Endodermal cell (in vitro differentiated cells): ENCODE measurements at places on chromosomes 4 and X. TPM values are rescaled to one million over a fixed set of nuclear protein-coding genes. Genes with fewer than 3 reads are reported as not detected.

- no peak overlapping the region for H3K4me3 ChIP-seq
- no peaks in the 10 kb centered on the region for H3K36me3 ChIP-seq
- no peaks in the 10 kb centered on the region for H3K27me3 ChIP-seq
- no peak for DNase-seq
- H3K27ac ChIP-seq = peak overlapping the region; percentile 64
Measured at GRCh38 chrX:130716781-130717413, 186.1 kb downstream of the ENOX2 start.

The RGN gene
- total RNA-seq = 3.9 and 4.8 TPM in 2 replicates

GRCh38 chr4:66589183-66589582, 918.9 kb upstream of the EPHA5 start:
- H3K27me3 ChIP-seq = no peaks in the 10 kb centered on the region
- DNase-seq = no peak
- H3K27ac ChIP-seq = no peak overlapping the region
- no peaks in the 10 kb centered on the region for H3K4me1 ChIP-seq
- H3K4me3 ChIP-seq = no peak overlapping the region

GRCh38 chr4:38230821-38231563, 270.8 kb downstream of the PTTG2 start:
- no peaks in the 10 kb centered on the region for H3K36me3 ChIP-seq
- H3K4me1 ChIP-seq = no peaks in the 10 kb centered on the region
- H3K27ac ChIP-seq = no peak overlapping the region

DNA sequence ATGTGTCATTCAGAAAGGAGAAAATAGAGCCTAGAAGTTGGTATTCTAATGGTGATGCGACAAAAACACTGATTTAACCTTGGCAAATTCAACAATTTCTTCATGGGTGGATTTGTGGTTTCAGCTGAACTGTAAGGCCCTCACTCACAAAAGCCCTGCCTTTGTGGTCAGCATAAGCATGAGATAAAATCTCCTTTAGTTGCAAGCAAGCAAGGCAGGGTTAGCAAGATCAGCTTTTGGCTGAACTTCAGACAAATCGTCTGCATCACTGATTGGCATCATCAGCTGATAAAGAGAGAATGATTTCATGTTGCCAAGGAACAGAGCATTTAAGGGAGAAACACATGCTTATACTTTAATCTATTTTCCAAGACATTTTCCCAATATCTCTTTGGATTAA, 2582.2 kb downstream of the PCDH7 start:
- peaks cover 3% of the 10 kb centered on the region for H3K4me1 ChIP-seq
- H3K4me3 ChIP-seq = no peak overlapping the region
- DNase-seq = no peak
- no peaks in the 10 kb centered on the region for H3K36me3 ChIP-seq
- no peak overlapping the region for H3K27ac ChIP-seq

GRCh38 chr4:154611833-154612232, 623 bp downstream of the FGG start:
- no peaks in the 10 kb centered on the region for H3K4me1 ChIP-seq
- no peak overlapping the region for H3K27ac ChIP-seq
- H3K36me3 ChIP-seq = no peaks in the 10 kb centered on the region

DNA sequence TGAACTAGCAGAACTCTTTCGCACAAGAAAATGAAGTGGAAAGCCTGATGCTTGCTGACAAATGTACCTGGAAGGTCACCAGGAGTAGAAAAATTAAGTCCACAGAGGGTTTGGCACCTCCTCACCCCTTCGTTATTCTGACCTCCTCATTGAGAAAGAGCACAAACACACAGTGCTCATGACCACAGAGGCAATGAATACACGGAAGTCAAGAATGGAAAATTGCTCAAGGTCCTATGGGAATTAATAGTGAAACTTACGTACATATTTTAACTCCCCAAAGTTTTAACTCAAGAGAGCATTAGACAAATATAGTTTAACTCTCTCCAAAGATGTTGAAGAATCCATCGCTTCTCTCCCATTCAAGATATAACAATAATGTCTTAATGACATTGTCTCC, 83.6 kb upstream of the CAMK2D start:
- H3K36me3 ChIP-seq = no peaks in the 10 kb centered on the region

- DNase-seq = no peak
- H3K36me3 ChIP-seq = no peaks in the 10 kb centered on the region
- no peaks in the 10 kb centered on the region for H3K27me3 ChIP-seq
- no peaks in the 10 kb centered on the region for H3K4me1 ChIP-seq
Measured at GRCh38 chr4:38600575-38600974, 63.4 kb upstream of the KLF3 start.
